ENCODE measurements at places on chromosomes 12 and 14.
A peak's percentile ranks its signal among the peaks of the same experiment; 100 is the strongest.

GRCh38 chr12:24482882-24483604, 465.9 kb downstream of the BCAT1 start:
- no peak for DNase-seq

DNA sequence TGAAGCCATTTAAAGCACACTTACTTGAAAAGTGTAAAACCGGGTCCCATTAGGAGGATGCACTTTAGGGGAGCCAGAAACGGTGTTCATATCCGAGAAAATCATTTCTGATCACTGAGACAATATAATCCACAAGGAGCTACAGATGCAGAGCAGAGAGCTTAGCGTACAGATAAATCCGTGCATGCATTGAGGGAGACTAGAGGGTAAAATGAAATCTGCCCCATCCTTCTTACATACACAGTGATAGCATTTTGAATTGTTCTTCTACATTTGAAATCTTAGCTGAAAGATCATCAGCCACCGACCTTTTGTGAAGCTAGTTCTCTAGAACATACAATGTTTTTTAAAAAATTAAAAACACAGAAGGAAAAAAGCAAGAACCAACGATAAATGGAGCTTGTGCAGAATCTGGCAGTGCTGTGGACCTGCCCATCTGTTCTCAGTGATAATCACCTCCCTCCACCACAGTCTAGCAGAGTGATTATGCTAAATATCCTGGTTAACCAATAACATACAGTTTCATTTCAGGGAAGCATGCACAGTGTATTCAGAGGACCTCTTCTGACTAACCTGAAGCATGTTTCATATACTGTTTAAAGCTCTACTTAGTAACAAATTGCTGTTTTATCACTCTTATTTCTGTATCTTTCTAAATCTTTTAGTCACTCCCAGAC, 161.1 kb downstream of the PPFIA2 start:
- DNase-seq: no peak

- DNase-seq: no peak
These were observed 14.9 kb downstream of the RAB35 start for GRCh38 chr12:120101617-120102016.

DNA sequence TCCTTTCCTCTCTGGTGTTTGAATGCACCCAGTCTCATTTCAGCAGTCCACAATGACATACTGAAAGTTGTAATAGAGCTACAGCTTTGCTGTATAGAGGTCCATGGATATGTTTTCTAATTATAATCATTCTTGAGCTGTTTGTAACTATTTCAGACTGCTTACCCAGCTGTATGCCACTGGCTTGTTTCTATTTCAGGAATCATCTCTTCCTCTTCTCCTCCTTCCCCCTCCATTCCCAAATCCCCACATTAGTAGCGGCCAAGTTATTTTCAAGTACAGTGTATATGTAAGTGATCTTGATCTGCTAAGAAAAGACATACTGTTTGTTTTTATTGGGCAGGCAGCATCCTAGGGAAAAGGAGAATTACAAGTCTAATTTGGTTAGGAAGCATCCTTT, 775.0 kb downstream of the DIO2 start:
- no peak for DNase-seq

- no peak for DNase-seq
These were observed 1007.0 kb upstream of the LRFN5 start for GRCh38 chr14:40599725-40600124.

GRCh38 chr12:100545092-100545491, 28.4 kb upstream of the GAS2L3 start:
- DNase-seq: no peak

DNA sequence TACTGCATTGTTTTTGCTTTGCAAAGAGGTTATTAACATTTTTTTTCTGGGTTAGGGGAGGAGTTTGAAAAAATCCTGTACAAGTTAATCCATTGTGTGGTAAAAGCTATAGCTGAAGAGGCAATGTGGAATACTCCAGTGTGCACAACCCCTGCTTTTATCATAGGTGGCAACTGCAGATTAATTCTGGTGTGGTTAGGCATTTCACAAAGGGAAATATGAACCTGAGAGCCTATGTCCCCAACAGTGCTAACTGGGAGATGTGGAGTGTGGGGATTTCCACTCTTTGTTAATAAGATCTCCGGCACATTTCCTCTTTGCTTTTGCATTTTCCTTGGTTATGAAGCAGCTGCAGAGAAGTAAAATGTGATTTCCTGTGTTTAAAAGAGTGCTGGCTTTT, 33.6 kb downstream of the PRORP start:
- DNase-seq: no peak

DNA sequence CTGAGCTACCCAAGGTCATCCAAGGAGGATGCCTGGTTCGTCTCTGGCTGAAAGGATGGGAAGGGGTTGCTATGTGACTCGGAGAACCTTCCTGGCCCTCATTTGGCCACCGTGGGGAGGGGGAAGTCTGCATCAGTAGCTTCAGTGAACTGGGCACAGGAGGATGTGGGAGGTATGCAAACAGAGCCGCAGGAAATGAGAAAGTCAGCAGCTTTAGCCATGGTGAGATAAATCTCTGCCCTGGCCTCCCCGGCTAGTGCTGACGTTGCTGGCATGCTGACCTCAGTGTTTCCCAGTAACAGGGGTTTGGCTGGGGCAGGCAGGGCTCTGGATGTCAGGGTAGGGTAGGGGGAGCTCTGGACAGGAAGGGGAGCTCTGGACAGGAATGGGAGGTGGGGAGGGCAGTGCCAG, 2.3 kb upstream of the CEBPE start:
- no peak for DNase-seq

DNA sequence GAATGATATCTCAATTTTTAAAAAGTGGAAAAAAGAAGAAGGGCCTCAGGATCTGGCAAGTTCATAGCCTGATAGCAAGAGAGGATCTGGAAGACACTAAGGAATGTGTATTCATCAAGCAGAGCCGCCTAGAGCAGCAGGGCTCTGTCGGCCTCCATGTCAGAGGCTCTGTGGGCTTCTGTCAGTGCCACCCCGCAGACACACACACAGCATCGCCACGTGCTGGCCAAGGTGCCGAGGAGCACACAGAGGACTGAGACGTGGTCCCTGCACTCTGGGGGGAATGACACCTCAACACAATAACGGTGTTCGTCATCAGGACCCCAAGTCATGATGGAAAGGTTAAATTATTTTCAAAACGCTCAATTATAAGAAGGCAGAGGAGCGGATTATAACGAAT, 21.3 kb upstream of the PRMT8 start:
- DNase-seq: no peak

DNA sequence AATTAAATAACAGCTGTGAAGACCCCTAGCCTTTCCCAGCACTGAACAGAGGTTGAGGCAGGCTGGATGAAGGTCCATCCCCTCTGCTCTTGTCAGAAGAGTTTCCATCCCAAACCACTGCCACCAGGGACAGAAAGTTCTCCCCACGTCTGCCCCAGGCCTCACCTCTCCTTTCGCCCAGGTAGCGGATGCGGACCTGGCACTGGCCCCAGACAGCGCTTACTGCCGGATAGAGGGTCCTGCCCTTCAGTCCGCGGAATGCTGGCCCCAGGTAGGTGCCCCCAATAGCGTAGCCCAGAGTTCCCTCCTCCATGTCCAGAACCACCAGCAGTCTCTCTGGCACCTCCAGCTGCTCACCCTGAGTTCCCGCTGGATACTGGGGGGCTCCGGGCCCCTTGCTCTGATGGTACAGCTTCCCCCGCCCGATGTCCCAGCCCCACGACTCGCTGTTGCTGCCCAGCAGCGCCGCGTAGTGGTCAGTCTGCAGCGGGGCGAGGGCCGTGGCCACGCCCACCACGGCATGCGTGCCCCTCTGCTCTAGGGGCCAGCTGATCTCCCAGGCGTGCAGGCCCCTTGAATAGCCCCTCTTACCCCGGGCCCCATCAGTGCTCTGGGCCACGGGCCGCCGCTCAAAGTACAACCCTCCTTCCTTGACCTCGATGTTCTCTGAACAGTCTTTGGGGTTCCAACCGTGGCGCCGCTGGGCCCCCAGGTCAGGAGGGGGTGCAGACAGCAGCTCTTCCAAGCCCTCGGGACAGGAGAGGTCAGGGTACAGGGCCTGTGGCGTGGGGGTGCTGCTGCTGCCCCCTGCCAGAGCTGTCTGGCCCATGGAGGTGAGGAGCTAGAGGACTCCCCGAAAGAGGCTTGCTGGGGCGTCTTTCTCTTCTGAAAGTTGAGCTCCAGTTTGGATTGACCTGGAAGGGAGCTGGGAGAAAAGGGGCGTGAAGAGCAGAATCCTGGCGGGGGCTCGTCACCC, 742 bp downstream of the SPSB2 start:
- no peak for DNase-seq

GRCh38 chr12:64680235-64680634, 69.9 kb downstream of the RASSF3 start:
- no peak for DNase-seq

DNA sequence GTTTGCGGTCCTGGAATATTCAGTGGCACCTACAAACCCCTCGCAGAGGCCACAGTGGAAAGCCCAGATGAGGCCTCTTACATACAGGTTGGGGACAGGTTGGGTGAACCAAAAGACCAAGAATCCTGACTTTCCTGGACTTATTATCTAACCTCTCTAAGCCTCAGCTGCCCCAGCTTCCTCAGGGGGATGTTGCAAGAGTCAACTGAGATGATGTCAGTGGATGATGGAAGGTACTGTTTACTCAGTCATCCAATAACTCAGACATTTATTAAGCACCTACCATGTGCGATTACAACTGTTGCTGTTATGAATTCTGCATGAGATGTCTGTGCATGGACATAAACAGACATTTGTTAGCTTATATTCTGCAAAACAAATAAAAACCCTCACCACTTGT, 72.8 kb downstream of the RFX4 start:
- no peak for DNase-seq

DNA sequence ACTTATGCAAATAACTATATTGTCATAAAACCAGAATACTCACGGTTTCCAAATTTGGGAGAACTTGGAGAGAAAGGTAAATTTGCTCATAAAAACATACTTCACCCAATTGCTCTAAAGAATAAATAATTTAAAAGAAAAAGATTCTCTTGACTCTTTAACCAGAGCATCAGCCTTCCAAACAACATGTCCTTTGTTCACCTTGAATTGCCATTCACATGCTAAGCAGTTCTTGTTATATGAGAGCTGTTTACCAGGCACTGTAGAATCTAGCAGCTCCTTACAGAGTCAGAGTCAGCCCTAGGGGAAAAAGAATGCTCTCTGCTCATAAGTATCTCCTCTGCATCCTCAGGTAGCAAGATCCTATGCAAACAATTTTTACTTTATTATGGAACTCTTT, 10.2 kb downstream of the SLCO1A2 start:
- no peak for DNase-seq

DNA sequence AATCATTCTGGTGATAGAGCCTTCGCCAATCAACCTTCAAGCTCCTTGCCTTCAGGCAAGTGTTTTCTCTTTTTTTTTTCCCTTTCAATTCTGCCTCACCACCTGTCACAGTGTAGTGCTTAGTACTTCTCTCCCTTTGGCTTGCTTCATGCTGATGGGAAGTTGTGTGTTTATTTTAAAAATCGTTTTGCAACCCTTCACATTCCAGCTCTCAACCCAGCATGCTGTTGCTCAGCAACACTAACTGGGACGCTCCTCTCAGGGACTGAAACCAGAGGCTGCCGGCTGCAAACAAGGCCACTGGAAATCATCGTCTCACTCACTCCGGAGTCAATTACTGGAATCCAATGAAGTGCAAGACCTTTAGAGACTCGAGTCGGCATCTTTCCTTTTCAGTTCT, 342.7 kb downstream of the PRKD1 start:
- DNase-seq: no peak

GRCh38 chr14:54652605-54653052, 85.7 kb downstream of the SAMD4A start:
- DNase-seq: no peak

DNA sequence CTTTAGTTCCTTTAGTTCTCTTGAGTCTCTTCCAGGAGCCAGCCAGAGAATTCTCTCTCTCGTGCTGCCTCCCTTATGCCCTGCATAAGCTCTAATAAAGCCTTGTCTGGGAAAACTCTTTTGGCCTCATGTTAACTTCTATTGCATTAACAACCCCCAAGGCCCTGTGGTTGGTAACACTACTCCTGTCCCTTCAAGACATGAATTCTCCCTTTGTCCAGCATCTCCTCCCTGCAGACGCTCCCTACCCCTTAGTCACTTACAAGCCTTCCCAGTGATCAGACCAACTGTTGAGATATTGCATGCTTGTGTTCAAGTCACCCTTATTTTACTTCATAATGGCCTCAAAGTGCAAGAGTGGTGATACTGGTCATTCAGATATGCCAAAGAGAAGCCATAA, 12.1 kb downstream of the LTBR start:
- DNase-seq: no peak

DNA sequence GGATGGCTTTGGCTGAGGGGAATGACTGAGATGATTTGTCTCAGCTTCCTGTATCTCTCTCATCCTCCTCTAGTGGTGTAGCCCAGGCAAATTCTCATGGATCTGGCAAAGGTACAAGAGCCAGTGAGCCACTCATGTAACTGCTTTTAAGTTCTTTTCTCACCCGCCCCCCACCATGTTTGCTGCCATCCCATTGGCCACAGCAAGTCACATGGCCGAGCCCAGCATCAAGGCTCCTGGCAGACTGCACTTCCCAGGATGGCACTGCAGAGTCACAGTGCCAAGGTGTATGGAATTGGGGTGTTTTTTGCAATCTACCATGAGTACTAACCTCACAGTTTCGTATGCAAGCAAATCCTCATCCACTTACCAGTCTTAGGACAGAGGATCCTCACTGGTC, 50.9 kb downstream of the CHST11 start:
- DNase-seq: no peak

DNA sequence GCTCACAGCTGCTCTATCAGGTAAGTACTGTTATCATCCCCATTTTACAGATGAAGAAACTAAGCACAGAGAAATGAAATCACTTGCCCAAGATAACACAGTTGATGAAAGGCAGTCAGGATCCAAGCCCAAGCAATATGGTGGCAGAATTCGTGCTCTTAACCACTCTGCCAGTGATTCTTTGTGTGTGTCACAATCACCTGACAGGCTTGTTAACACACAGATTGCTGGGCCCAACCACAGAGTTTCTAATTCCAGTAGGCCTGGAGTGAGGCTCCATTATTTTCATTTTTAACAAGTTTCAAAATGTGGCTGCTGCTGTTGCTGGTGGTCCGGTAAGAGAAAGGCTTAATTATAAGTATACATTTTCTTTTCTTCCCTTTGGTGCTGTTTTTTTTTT, 134.2 kb downstream of the TGFB3 start:
- DNase-seq: no peak

GRCh38 chr14:24040692-24041091, 11.1 kb upstream of the CARMIL3 start:
- no peak for DNase-seq

GRCh38 chr12:95591731-95592130, 40.5 kb upstream of the USP44 start:
- DNase-seq: no peak

- DNase-seq: no peak
These were observed 25.9 kb upstream of the GTF2A1 start for GRCh38 chr14:81246461-81247270.

GRCh38 chr12:100671396-100672074, 98.1 kb downstream of the GAS2L3 start:
- no peak for DNase-seq

GRCh38 chr12:76084863-76085519, 506 bp upstream of the NAP1L1 start:
- peak; percentile 41 for DNase-seq

- DNase-seq: no peak
These were observed 112.1 kb downstream of the DPF3 start for GRCh38 chr14:72781561-72782508.

- DNase-seq: no peak
These were observed 16.5 kb downstream of the GMFB start for GRCh38 chr14:54472315-54472714.
